ENCODE measurements at places on chromosomes 12 and 14.

GRCh38 chr14:92728759-92729364, 19.6 kb downstream of the LGMN start:
- no peak for DNase-seq

DNA sequence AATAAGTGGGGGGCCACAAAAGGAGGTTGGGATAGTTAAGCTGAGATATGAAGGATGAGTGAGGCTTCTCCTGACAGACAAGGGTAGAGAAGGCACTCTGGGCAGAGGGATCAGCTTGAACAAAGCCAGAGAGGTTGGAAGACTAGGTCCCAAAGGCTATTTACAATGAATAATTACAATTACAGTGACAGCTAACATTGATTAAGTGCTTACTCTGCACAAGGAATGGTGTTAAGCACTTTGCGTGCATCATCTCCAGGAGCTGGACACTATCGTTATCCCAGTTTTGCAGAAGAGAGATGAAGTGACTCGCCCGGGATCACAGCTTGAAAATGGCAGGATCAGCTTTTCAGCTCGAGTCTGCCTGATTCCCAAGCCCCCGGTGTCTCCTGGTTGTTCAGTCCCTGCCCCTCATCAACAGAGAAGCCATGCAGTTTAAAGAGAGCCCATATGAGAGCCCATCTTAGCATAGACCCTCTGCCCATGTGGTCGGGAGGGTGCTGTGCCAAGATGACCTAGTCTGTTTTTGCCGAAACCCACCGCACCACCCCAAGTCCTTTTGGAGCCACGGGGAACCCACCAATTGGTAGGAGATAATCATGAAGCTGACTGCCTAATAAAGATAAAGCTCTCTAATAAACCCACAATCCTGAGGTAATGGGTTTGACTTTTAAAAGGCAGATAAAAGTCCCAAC, 89.9 kb upstream of the HSPB8 start:
- DNase-seq: no peak

GRCh38 chr12:93980711-93981110, 167.7 kb upstream of the PLXNC1 start:
- DNase-seq: no peak

GRCh38 chr12:24069532-24070395, 120.3 kb upstream of the SOX5 start:
- no peak for DNase-seq

- DNase-seq: no peak
Measured at GRCh38 chr14:86084097-86084496, 554.2 kb downstream of the FLRT2 start.

DNA sequence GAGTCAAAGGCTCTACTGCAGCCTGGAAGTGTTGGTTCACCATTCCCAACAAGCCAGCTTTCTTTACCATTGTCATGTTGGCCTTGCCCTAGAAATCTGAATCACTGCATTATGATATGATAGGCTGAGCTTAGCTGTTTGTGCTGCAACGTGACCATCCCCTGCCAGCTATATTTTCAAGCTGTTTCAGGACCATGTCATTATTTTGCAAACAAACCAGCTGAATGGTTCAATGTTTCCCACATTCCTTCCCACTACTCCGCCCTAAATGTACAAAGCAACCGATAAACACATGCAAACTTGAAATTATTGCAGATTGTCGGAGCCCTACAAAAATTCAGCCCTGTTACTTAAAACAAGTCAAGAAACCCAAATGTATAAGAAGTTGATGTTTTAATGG, 136.1 kb downstream of the KICS2 start:
- DNase-seq: no peak

- no peak for DNase-seq
Measured at GRCh38 chr14:29461506-29461905, 466.1 kb downstream of the PRKD1 start.

- DNase-seq: no peak
Measured at GRCh38 chr12:100077367-100077766, 65.3 kb downstream of the BLTP3B start.

DNA sequence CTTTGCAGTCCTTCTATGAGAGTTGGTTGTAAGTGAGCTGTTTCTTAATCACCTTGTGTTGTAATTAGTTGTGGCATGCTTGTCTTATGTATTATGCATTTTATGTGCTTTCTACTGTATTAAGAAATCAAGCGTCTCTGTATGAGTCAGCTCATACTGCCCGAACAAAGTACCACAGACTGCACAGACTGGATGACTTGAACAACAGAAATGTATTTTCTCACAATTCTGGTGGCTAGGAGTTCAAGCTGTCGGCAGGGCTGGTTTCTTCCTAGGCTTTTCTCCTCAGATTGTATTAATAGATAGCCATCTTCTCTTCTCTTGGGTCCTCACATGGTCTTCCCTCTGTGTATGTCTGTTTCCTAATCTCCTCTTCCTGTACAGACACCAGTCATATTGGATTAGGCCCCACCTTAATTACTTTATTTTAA, 77.7 kb downstream of the FLRT2 start:
- DNase-seq: no peak

DNA sequence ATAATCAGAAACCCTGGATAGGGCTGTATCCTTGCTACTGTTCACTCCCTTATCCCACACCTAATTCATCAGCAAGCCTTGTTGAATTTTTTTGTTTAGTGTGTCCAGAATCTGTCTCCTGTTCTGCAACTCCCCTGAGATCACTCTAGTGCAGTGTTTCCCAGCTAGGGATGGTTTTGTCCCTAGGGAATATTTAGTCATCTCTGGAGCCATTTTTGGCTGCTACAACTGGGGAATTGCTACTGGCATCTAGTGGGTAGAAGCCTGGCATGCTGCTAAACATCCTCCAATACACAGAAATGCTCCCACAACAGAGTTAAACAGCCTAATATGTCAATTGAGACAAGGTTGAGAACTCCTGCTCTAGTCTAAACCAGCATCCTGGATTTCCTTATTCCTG, 248.0 kb downstream of the NPAS3 start:
- no peak for DNase-seq

DNA sequence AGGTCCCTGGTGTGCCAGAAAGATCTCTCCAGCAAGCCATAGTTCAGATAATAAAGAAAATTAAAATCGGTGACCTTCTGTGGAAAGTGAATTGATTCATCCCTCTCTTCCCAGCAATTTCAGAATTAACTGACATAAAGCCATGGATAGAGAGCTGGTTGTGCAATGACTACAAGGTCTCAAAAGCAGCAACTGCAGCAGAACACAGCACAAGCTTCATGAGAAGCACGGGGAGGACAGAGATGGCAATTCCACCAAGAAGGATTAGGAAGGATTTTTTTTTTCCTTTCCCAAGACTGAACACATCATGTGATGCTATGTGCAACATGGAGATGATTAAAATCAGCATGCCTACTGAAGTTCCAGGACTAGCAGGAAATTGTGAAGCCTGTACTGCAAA, 154.9 kb upstream of the PLEKHG7 start:
- no peak for DNase-seq

DNA sequence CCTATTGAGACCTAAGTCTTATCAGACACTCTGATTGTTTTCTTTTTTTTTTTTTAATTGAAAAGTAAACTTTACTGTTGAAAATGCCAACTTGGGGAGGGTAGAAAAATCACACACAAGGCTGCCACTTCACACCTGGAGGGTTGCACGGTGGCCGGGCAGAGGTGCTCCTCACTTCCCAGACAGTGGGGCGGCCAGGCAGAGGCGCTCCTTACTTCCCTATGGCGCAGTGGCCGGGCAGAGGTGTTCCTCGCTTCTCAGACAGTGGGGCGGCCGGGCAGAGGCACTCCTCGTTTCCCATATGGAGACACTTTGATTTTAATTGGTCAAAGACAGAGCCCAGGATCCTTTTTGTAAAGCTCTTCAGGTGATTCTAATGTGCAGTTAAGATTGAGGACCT, 399.3 kb downstream of the TMTC2 start:
- DNase-seq: no peak

DNA sequence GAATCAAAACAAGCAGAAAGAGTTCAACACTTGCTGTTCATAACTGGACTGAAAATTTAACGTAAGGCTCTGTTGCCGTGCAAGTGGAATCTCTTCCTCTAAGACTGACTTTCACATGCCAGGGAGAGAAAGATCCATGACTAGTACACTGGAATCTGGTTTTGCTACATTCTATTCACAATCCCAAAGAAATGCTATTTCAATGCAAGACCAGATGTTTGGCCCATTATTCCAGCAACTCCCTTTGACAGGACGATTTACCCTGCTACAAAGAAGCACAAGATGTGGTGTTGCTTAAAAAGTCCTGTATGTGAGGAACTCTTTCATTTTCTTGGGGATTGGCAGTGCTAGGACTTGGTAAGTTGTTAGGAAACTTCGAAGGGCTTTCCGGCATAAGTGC, 17.4 kb downstream of the RFC5 start:
- DNase-seq: no peak

DNA sequence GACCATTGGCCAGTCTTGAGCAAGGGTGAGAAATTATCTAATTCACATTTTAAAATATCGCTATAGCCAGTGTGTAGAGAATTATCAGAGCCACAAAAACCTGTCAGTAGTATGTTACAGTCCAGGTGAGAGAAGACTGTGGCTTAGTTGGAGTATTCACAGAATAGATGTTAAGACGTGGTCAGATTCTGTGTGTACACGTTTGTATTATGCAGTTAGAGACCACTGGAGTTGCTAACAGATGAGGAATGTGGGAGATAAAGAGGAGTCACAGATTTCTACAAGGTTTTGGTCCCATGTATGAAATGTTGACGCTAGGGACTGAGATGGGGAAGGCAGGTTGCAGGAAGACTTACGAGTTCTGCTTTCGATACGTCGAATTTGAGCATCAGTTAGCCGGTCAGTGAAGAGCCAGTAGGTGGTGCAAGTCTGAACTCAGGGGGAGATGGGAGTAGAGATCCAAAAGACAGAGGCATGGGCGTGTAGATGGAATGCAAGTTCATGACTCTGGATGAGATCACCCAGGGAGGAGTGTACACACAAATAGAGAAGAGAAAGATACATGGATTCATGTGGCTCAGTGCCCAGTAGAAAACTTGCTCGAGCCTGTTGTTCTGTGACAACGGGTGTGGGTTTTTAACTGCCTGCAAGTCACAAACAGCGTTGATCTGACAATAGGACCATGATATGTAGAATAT, 114.8 kb upstream of the FLRT2 start:
- DNase-seq: no peak

DNA sequence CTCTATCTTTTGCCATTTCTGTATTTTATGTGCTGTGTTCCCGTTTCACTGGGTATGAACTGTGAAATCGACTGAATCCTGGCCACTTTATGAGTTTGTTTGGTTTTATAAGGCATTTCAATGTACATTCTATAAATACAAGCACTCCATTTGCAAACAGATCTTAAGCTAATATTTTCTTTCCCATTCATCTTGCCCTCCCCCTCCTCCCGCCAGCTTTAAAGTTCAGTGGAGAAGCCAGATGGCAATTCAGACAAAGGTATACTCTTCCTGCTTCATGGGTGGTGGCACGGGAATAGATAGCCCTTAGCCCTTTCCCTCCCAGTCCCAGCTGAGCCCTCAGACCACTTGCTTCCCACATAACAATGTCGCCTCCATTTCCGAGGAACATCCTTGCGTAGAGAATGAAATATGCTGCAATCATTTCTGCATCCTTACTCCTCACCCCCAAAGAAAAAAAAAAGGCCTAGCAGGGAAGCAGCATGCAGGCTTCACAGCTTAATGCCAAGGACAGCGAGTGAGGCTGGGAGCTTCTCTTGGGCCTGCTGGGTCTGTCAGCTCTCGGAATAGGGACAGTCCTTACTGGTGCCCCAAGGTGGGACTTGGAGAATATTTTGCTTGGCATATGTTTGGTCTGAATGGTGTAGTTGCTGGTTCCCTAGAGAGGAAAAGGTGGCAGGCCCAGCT, 52.8 kb upstream of the SRSF5 start:
- DNase-seq: no peak

- no peak for DNase-seq
Measured at GRCh38 chr14:104885031-104885972, 20.2 kb downstream of the CEP170B start.

- DNase-seq: no peak
Measured at GRCh38 chr14:68464711-68465110, 328.2 kb downstream of the ZFP36L1 start.

GRCh38 chr14:54638135-54638446, 71.2 kb downstream of the SAMD4A start:
- DNase-seq: no peak

All from hypothalamus (tissue), 51 donors.